ENCODE measurements at places on chromosomes 11 and 22.

DNA sequence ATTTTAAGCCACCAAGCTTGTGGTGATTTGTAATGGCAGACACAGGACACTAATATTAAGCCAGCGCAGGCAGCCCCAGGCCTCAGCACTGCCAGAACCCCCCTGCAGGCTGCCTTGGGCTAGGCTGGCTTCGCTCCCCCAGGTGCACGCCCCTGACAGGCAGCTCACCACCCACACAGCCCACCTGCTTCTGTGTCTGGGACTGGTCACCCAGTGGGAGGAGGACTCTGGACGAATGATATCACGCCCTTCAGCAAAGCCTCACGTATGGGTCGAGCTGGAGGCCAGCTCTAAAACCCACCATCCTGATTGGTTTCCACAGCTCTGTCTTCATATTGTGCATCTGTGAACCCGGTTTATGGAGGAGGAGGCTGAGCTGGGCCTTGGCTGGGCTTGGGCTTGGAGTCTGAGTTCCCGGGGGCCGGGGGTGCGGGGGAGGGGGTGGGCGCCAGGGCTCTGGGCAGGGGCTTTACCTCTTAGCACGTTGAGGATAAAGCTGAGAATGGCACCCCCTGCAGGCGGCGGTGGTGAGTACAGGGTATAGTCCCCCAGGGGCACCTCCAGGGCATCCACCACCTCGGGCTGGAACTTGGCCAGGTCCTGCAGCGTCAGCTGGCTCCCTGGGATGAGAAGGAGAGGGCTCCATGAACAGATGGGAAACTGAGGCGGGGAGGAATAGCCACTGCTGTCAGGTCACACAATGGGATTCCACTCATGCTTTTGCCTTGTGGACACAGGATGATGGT lies 13.8 kb downstream of the GGT5 start:
- DNase-seq, result no peak

GRCh38 chr11:28834877-28835276 lies 726.7 kb downstream of the METTL15 start:
- peak; percentile 44 for DNase-seq

GRCh38 chr11:105937738-105938137 lies 84.3 kb downstream of the MSANTD4 start:
- peak; percentile 9 for DNase-seq

- no peak for DNase-seq
These were observed 37.1 kb upstream of the NNMT start for GRCh38 chr11:114259124-114259526.

DNA sequence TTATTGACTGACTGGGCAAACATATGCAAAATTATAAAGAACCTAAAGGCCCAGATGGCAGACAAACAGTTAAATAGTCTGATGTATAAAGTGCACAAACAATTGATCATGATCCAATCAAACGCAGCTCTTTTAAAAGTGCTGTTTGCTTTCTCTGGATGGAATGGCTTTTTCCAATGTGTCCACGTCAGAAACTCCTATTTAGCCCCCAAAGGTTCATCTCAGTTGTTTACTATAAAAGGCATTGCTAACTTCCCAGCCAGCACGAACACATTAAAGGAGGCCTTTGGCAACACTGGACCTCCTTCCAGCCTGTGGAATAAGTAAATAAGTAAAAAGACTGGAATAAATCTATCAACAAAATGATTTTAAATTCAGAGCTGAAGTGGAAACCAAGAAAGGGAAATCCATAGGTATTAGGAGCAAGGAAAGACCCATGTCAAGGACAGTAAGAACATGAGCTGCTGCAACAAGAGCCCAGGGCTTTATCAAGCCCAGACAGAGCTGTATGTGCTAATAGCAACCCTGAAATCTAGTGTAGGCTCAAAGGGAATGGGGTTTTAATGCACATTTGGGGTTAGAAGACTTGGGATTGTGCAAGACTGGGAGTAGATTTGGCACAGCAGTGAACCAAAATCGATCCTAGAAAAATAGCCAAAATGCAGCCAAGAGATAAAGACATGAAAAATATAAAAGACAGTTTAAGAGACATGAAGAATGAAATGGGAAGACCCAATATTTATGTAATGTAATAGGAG lies 105.4 kb downstream of the EFCAB6 start:
- no peak for DNase-seq
